Iris pigment epithelial cell (primary cell): ENCODE measurements at places on chromosomes 6 and 20.

DNA sequence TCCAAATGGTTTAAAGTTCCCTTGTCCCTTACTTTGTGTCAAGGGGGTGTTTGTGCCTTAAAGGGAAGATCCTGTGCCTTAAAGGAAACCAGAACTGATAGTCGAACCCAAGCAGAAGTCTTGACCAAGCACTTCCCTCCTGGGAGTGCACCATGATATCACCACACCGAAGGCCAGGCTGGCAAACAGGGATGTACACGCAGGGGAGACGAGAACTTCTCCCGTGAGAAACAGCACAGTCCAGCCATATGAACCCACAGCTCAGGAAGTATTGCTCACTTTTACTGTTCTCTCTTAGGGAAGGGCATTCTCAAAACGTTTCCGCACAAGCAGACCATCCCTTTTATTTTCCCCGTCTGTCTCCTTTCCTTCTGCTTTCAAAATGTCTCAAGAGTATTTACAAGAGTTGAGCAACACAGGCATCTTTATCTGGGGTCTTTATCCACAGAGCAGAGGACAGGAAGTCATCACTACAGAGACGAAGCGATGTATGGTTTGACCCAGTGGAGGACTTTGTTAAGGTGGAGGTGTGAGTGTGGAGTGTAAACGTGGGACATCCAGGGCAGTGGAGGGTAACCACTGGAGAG is 12.8 kb upstream of the SERPINB1 start:
- peak; percentile 66 for DNase-seq

- no peak for DNase-seq
Measured at GRCh38 chr6:93213028-93213427, 206.3 kb downstream of the EPHA7 start.

GRCh38 chr6:170140129-170140528 is 150.7 kb downstream of the DLL1 start:
- DNase-seq = no peak

DNA sequence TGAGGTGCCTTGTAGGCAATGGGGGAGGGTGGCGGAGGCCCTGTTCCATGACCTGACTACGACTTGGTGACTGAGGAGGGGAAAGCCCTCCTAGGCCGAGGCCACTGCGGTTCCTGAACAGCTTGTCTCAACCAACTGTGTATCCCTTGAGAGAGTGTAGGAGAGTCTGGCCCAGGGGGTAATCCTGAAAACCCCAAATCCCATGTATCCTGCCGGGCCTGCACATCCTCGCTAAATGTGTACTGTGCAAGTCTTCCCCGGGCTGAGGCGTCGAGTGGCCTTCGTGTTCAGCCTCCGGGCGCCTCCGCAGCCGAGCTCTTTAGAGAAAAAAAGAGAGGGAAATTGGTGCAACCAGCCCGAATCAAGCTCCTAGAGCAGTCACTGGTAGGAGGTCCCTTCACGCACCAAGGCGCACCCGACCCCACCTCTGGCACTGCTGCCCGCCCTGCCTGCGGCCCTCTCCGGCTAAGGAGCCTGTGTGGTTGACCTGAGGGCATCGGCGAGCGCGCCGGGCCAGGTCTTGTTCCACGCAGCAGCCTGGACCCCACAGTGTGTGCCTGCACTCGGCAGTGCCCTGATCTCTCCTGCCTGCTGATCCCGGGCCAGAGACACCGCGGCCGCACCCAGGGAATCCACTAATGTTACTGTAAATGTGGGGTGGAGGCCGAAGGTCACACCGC is 7.3 kb downstream of the SIM1 start:
- no peak for DNase-seq

GRCh38 chr6:136501514-136501913 is 48.7 kb downstream of the MAP7 start:
- DNase-seq = no peak

DNA sequence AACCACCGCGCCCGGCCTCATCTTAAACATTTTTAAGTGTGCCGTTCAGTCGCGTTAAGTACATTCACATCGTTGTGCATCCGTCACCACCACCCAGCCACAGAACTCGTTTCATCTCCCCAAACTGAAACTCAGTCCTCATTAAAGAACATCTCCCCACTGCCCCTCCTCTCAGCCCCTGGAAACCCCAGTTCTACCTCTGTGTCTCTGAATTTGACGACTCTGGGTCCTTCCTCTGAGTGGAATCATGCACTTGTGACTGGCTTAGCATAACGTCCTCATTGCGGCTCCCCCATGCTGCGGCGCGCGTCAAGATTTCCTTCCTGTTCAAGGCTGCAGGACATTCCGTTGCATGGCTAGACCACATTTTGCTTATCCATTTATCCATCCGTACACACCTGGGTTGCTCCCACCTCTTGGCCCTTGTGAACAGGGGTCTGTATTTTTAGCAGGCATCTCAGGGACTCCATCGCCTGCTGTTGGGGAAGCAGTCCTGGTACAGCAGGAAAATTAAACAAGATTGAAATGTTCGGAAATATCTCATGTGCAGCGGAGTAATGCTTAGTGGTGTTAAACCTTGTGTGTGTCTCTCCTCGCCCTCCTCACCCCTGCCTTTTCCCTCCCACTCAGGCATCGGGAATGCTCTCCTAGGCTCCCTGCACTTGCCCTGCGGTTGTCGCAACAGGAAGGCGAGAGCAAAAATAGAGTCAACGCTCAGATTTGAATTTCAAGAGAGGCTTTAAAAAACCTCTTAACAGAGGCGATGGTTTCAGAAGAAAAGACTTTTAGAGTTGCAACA is 127.9 kb downstream of the PXDC1 start:
- DNase-seq = no peak

DNA sequence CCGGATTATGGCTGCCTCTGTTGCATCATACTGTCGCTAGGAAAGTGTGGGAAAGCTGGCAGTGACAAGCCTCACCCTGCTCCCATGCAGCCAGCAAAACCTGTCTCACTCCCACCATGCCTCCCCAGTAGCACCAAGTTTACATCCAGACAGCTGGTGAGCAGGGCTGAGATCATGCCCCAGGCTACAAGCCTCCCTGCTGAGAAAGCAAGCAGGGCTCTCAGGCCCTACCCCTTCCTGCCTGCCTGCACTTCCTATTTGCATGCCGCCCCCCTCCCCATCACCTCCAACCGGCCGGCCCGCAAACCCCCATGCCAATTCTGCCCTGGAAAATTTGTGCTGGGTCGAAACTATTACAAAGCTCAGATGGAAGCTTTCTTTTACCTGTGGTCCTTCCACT is 408.2 kb upstream of the FKBP1C start:
- no peak for DNase-seq

DNA sequence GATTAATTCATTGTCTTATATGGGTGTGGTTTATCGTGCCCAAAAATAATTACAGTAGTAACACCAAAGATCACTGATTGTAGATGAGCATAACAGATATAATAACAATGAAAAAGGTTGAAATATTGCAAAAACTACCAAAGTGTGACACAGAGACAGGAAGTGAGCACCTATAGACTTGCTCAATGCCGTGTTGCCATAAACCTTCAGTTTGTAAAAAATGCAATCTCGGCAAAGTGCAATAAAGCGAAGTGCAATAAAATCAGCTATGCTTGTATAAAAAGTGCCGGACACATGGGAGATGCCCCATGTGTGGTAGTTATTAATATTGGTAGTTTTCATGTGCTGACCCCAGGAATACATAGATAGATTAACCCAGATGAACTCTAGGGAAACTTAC is 192.6 kb downstream of the NRN1 start:
- no peak for DNase-seq

GRCh38 chr20:54058420-54059139 is 11.8 kb downstream of the BCAS1 start:
- no peak for DNase-seq

DNA sequence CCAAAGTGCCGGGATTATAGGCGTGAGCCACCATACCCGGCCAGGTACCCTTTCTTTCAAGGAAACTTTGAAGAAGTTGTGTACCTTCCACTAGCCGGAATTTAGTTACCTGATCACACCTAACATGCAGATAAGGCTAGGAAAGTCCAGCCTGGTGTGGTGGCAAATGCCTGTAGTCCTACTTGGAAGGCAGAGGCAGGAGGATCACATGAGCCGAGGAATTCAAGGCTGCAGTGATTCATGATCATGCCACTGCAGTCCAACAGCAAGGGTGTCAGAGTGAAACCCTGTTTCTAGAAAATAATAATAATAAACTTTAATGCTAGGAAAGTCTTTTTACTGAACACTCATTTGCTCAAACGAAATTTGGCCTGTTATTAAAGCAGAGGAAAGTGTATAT is 21.0 kb downstream of the NFYA start:
- DNase-seq = peak; percentile 70

DNA sequence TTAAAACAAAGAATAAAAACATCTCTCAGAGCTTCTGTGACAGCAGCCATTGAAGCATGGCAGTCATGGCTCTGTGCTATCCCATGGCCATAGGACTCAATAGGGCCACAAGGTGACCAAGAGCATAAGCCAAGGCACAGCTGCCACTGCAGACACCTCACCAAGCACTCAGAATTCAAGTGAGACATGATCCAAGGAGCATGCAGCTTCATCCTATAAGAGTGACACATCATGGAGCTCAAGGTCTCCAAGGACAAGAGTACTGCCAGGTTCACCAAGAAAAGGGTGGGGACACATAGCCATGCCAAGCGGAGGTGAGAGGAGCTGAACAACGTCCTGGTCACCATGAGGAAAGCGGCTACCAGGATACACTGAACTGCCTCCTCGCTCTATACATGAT is 53.0 kb downstream of the RCAN2 start:
- no peak for DNase-seq
